GM23338 (cell line): ENCODE measurements at places on chromosomes 2 and 18.

GRCh38 chr2:79511320-79511951 lies 1.4 kb upstream of the CTNNA2 start:
- peak overlapping the region; percentile 80 for H3K4me3 ChIP-seq
- H3K27me3 ChIP-seq = 0 out of 2 replicates have a peak, but pooled peaks cover 3% of the 10 kb centered on the region
- no peak overlapping the region for H3K27ac ChIP-seq
- DNase-seq = peak; percentile 94

- H3K36me3 ChIP-seq = no peaks in the 10 kb centered on the region
- no peak overlapping the region for H3K4me3 ChIP-seq
- H3K27ac ChIP-seq = no peak overlapping the region
- peaks cover 7% of the 10 kb centered on the region; the same call in 1 of the 2 replicates for H3K4me1 ChIP-seq
- DNase-seq = no peak
- no peaks in the 10 kb centered on the region for H3K27me3 ChIP-seq
These were observed 550.4 kb downstream of the ARHGAP15 start for GRCh38 chr2:143679617-143680016.

- DNase-seq = peak; percentile 50
- H3K4me3 ChIP-seq = peak overlapping the region; percentile 93
- H3K36me3 ChIP-seq = no peaks in the 10 kb centered on the region
- peaks cover 10% of the 10 kb centered on the region for H3K4me1 ChIP-seq
These were observed 1.1 kb downstream of the MEMO1 start for GRCh38 chr2:32009516-32010256.

DNA sequence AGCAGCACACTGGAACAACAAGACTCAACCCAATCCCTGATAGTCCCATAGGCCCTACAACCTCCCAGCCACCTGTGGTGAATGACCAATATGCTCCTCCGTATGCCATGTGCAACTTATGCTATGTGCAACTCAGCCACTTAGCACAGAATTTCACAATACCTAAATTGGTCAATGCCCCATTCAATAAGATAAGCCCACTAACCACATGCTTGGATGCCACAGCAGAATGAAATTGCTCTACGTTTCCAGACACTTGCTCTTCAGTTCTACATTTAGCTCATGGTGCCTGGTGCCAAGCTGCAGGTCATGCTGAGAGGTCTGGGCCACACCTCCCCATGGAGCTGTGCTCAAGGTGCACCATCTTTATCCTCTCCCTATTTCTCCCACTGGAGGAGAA lies 159.8 kb downstream of the EN1 start:
- no peak overlapping the region for H3K27ac ChIP-seq
- H3K36me3 ChIP-seq = no peaks in the 10 kb centered on the region
- H3K4me1 ChIP-seq = no peaks in the 10 kb centered on the region

- no peaks in the 10 kb centered on the region for H3K36me3 ChIP-seq
- no peak overlapping the region for H3K27ac ChIP-seq
- H3K4me3 ChIP-seq = no peak overlapping the region
- no peaks in the 10 kb centered on the region for H3K4me1 ChIP-seq
- DNase-seq = peak; percentile 62
These were observed 114.7 kb downstream of the DNAH6 start for GRCh38 chr2:84631047-84631446.
